ENCODE measurements at places on chromosomes 16 and 17.

DNA sequence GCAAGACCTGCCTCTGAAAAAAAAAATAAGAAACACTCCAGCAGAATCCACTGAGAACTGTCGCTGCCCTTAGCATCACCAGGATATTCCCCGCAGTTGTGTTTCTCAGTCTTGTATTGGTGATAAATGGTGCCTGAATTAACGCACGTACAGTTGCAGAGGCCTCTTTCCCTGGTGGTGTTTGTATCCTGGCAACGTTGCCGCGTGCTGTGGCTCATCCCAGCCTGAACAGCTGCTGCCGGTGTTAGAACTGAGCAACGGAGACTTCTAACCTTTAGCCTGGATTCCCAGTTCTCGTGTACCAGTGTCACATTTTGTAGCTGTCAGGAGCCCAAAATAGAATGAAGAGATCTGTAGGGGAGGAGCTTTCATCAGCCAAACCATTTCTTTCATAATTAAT is 4.8 kb downstream of the MLYCD start:
- no peak for DNase-seq

DNA sequence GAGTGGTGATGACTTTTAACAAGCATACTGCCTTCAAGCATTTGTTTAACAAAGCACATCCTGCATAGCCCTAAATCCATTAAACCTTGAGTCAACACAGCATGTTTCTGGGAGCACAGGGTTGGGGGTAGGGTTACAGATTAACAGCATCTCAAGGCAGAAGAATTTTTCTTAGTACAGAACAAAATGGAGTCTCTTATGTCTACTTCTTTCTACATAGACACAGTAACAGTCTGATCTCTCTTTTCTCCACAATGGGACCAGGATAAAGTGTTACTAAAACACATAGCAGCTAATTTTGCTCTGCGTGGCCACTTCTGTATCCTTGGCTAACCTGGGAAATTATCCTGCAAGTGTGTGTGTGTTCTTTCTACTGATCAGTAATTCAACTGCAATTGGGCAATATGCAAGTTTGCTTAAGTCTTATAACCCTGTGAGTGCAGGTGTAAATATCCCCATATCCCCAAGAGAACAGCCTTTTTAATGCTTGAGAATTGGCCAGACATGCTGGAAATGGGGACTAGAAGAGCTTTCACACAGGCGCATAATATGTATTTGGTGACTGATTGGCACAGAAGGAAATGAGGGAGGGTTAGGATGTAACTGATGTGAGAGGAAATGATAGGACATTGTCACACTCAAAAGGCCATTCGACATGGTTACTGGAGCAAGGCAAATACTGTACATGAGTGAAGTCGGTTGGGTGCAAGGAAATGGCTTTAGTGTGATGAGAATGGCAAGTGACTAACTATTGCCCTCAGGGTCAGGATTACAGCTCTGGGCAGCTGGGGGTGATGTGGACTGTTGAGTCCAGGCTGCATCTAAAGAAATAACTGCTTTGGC is 10.8 kb upstream of the ANKS4B start:
- no peak for DNase-seq

DNA sequence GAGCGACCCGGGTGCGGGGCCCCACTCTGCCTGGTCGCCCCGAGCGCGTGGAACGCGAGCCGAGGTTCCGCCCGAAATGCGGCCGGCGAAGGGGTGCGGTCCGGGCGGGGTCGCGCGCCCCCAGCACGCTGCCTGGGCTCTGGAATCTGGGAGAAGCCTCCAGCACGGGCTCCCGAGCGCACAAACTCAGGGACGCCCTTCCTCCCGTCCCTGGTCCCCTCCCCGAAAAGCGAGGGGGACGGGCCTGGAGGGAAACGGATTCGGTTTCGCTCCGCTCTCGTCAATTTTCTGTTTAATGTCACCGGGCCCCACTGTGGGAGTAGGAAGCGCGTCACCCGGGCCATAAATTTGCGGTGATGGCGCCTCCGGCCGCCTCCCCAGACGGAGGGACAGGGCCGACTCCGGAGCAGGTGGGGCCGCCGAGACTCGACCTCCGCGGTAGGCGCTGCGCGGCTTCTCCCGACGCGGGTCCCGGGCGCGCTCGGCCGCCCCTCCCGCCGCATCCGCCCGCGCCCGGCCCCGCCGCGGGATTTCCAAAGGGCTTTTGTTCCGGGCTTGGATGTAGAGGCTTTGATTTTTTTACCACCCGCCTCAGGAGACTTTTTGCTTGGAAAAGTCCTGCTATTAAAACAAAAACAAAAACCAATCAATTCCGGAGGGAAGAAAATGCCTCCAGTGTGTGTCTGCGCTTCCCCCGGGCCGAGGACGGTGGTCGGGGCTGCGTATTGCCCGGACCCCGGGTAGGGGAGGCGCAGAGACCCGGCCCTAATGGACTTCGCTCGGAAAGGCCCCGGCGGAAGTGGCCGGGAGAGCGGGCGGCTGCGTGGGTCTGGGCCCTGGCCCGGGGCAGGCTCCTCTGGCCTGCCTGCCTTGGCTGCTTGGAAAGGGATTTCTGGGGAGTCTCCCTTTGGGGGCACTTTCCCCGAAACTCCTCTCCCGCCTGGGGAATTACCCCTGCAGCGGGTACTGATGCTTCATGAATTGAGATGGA is 7.9 kb upstream of the BAHCC1 start:
- DNase-seq = no peak

GRCh38 chr16:89201439-89202377 is 1.4 kb upstream of the SLC22A31 start:
- DNase-seq = peak; percentile 71

GRCh38 chr16:85580684-85581083 is 32.4 kb upstream of the GSE1 start:
- no peak for DNase-seq

DNA sequence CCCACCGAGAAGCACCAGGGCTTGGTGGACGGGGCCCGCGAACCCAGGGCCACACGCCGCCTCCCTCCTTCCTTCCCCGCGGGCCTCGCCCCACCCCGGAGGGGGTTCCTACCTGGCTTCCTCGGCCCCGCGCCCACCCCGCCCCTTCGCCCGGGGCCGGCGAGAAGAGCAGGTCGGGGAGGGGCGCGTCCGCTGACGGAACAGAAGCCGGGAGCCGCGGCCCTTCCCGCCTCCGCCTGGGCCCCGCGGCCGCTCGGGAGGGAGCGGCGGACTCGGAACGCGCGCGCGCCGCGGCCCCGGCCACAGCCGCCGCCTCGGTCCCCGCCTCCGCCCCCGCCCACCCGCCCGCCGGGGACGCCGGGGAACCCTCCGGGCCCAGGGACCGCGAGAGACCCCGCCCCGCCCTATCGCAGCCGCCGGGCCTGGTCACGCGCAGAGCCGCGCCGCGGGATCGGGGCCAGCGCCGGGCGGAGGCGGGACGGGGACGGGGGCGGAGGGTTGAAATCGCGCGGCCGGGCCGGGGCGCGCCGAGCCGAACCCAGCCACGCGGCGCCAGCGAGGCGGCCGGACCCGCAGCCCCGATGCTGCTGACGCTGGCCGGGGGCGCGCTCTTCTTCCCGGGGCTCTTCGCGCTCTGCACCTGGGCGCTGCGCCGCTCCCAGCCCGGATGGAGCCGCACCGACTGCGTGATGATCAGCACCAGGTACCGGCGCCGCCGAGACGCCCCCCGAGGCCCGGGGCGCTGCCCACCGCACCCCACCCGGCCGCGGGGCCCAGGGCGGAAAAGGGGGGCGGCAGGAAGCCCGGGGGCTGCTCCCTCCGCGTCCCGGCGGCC is at the start of gene TLCD3A:
TSS of gene TLCD3A (plus strand) at position 530 of the 835 bp plus-strand sequence. CDS start at position 582, 52 bp downstream.
- DNase-seq = peak; percentile 48

All from activated gamma-delta T cell treated with Interleukin-2 at 50 U/mL for 16 hours (primary cell).